ENCODE measurements at places on chromosomes 3 and 15.
A peak's percentile ranks its signal among the peaks of the same experiment; 100 is the strongest.

DNA sequence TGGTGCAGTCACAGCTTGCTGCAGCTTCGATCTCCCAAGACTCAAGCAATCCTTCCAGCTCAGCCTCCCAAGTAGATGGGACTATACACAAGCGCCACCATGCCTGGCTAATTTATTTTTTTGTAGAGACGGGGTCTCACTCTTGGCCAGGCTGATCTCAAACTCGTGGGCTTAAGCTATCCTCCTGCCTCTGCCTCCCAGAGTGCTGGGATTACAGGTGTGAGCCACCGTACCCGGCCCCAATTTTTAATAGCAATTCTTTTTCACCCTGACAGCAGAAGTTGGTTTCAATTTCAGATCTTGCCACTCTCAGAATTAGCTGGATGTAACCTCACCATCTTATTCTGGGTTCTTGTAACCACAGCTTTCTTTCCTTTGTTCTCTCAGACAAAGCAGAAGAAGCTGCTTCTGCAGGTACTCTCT lies 64.8 kb downstream of the TRIM71 start:
- H3K4me1 ChIP-seq: no peaks in the 10 kb centered on the region
- H3K36me3 ChIP-seq: no peaks in the 10 kb centered on the region
- H3K27me3 ChIP-seq: no peaks in the 10 kb centered on the region
- no peak overlapping the region for H3K27ac ChIP-seq
- DNase-seq: no peak

DNA sequence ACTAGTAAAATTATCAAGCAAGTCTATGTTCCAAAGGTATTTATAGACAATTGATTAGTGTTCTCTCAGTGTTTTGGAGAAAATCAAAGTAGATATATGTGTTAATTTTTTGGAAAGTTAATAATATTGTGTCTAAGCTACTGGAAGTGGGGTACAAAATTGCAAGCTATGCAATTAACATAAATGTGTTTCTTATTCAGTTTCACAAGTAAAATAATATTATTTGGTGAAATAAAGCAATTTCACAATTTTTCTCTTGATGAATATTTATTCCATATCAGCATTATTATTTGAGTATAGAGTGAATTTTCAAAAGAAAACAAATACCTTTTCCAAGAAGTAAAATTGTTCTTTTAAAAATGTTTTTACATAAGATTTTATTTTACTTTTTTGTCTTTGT lies 1047.7 kb downstream of the TBL1XR1 start:
- no peak for DNase-seq
- H3K4me3 ChIP-seq: no peak overlapping the region

DNA sequence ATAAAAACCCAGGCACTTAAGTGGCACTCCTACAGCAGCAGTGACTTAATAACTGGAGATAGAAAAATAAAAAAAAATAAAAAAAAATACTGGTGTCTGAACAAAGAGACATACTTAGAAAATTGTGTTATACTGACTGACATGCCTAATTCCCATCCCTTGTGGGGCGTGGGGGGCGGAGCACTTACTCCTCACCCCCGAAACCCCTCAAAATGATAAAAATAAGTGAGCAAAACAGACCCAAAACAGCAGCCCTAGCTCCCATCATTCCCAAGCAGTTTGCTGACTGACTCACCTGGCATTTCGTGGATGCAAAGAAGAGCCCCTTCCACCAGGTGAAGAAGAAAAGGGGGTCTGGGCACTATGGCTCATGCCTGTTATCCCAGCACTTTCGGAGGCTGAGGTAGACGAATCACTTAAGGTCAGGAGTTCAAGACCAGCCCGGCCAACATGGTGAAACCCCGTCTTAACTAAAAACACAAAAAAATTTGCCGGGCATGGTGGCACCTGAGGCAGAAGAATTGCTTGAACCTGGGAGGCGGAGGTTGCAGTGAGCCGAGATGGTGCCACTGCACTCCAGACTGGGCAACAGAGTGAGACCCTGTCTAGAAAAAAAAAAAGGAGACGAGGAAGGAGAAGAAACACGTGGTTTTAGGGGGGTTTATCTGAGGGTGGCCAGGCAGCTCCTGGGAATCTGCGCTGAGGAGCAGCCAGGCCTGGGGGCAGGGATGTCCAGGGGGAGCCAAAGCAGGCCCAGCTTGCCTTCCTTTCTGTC lies 50.8 kb upstream of the BLM start:
- no peaks in the 10 kb centered on the region for H3K27me3 ChIP-seq
- no peaks in the 10 kb centered on the region for H3K36me3 ChIP-seq
- DNase-seq: no peak
- peak overlapping the region; percentile 75 for H3K4me3 ChIP-seq

GRCh38 chr15:27481768-27482167 lies 510.8 kb downstream of the GABRG3 start:
- no peak overlapping the region for H3K4me3 ChIP-seq
- H3K27ac ChIP-seq: no peak overlapping the region
- H3K27me3 ChIP-seq: no peaks in the 10 kb centered on the region
- peaks cover 27% of the 10 kb centered on the region for H3K4me1 ChIP-seq

DNA sequence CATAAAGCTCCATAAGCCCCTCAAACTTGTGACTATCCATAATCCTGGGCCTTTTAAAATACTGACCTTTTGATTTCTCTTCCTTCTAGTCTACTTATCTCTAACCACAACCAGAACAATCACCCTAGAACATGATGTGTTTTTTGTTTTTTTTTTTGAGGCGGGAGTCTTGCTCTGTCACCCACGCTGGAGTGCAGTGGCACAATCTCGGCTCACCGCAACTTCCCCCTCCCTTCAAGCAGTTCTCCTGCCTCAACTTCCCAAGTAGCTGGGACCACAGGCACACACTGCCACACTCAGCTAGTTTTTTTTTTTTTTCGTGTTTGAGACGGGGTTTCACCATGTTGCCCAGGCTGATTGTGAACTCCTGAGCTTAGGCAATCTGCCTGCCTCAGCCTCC lies 25.1 kb downstream of the VPS39 start:
- H3K27me3 ChIP-seq: no peaks in the 10 kb centered on the region
- no peak overlapping the region for H3K4me3 ChIP-seq
- peaks cover 31% of the 10 kb centered on the region for H3K36me3 ChIP-seq
- DNase-seq: no peak

GRCh38 chr3:50121072-50122032 lies 32.6 kb downstream of the RBM5 start:
- no peak overlapping the region for H3K4me3 ChIP-seq
- H3K27ac ChIP-seq: peak overlapping the region; percentile 19
- peaks cover 35% of the 10 kb centered on the region for H3K4me1 ChIP-seq
- no peak for DNase-seq
- peaks cover 33% of the 10 kb centered on the region for H3K36me3 ChIP-seq
- no peaks in the 10 kb centered on the region for H3K27me3 ChIP-seq

Data from esophagus squamous epithelium (tissue), 5 donors.